Kidney (tissue), 22 donors: ENCODE measurements at places on chromosomes 16 and 17. TPM values are rescaled to one million over a fixed set of nuclear protein-coding genes. Genes with fewer than 3 reads are reported as not detected.
A peak's percentile ranks its signal among the peaks of the same experiment; 100 is the strongest.

The KRT222 gene
- polyA plus RNA-seq = 1.2 TPM

The NETO2 gene
- 1.4 TPM for polyA plus RNA-seq

The TRPV3 gene
- polyA plus RNA-seq = 0.13 TPM

The GRB7 gene
- polyA plus RNA-seq = 20.9 TPM

The PRM3 gene
- polyA plus RNA-seq = not detected

The DRC3 gene
- polyA plus RNA-seq = 8.6 TPM

The KRT20 gene
- not detected for polyA plus RNA-seq

The PMP22 gene
- polyA plus RNA-seq = 37.0 TPM

The SLX1B gene
- 7.0 TPM for polyA plus RNA-seq

The NOTUM gene
- polyA plus RNA-seq = not detected

- DNase-seq = peak; percentile 43
These were observed 49.6 kb downstream of the MGAT5B start for GRCh38 chr17:76917829-76918228.

DNA sequence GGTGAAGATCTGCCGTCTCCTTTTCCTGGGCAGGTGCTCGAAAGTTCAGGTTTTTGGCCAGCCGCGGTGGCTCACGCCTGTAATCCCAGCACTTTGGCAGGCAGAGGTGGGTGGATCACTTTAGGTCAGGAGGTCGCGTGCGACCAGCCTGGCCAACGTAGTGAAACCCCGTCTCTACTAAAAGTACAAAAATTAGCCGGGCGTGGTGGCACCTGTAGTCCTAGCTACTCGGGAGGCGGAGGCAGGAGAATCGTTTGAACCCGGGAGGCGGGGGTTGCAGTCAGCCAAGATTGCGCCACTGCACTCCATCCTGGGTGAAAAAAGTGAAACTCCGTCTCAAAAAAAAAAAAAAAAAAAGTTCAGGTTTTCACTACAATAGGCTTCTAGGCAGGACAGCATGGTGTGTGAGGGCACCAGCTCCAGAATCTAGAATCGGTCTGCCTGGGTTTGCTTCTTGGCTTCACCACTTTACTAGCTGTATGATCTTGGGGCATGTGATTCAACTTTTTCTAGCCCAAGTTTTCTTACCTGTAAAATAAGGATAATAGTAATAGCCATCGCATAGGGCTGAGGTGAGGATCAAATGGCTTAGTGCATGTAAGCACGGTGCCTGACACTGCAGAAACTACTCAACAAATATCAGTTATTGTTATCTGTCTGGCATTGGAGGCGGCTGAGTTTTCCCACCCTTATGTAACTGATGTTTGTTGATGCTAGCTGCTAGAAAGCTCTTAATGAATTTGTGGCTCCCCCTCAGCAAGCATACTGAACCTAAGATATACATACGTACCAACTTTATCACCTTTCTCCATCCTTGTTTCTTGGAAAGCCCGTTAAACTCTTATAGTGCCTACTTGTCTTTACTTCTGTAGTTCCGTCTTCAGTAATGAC is 1.3 kb downstream of the PSMD12 start:
- no peak for DNase-seq

GRCh38 chr17:4006745-4007211 is 42.5 kb upstream of the ATP2A3 start:
- DNase-seq = no peak

DNA sequence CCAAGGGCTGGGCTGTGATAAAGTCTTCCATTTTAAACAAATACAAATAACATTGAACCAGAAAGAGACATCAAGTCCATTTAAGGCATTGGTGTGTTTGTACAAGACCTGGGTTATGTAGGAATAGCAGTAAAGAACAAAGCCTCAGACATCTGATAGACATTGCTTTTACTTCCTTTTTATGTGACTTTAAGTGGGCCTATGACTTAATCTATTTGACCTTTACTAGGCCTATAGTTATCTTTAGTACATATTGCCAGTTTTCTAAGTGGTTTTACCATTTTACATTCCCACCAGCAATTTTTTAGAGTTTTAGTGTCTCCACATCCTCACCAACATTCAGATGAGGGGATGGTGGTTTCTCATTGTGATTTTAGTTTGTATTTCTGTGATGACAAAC is 298.8 kb downstream of the ZFHX3 start:
- no peak for DNase-seq

GRCh38 chr16:83676086-83676485 is 131.7 kb upstream of the HSBP1 start:
- no peak for DNase-seq

GRCh38 chr16:69932691-69933392 is 18.3 kb upstream of the CLEC18A start:
- no peak for DNase-seq

DNA sequence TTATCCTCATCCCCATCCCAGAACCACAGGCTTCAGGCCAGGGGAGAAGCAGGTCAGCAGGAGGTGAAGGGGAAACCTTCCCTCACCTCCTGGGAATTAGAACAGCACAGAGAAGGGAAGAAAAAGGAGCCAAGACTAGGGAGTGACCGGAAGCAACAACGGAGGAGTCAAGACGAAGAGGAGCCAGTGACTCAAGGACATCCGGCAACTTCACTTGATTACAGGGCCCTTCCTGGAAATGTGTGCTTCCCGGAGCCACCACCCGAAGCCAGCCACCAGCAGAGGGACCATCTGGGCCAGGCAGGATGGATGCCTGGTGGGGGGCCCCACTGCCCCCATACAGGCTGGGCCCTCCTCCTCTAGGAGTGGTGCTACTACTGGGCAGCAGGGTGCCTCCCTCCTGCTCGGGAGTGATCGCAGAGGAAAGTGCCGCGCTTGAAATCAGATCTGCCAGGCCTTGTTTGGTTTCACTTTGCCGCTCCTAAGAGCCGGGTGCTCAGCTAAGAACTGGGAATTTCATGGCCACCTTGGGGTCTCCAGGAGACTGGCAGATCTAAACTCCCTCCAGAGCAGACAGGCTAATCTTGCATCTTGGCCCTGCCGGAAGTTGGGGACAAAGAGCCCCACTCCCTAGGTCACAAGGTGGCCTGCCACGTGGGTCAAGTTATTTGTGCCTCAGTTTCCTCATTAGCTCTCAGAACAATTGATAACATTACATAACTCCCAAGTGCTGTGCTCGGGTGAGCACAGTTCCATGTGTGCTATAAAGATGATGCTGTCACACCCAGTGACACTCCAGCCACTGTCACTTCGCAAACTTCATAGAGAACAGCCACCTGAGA is 6.6 kb downstream of the CDC42EP4 start:
- DNase-seq = peak; percentile 90

GRCh38 chr16:11740567-11740966 is 2.1 kb downstream of the TXNDC11 start:
- DNase-seq = no peak

DNA sequence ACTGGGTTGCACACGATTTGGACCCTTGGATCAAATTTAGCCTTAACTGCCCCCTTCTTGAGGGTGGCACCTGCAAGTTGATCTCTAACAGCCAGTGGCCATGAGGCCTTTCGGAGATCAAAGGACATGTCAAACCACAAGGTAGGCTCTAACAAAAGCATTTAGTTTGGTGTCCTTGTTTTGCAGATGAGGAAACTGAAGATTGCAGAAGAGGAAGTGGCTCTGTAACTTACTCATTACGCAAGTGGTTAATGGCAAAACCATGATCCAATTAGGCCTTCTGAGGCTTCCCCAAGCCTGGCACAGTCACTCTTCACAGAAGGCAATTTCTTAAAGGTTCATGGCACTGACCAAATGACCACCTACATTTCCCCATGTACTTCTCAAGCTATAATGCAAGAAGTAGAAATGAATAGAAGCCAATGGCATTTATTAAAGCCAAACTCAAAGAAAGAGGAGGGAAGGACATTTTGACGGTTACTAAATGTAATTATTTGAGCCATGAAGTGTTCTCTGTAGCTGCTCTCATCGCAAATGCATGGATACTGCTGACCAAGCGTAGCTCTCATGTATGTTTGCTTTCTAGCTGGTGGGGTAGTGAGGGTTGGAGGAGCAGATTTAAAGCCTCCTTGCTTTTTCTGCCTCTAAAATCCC is 32.8 kb upstream of the ABCC12 start:
- DNase-seq = no peak

- no peak for DNase-seq
These were observed 501.3 kb downstream of the CDH13 start for GRCh38 chr16:83128041-83128440.

GRCh38 chr16:8376430-8376829 is 213.9 kb downstream of the TMEM114 start:
- no peak for DNase-seq

- no peak for DNase-seq
These were observed 229.8 kb downstream of the MAF start for GRCh38 chr16:79370736-79371135.

DNA sequence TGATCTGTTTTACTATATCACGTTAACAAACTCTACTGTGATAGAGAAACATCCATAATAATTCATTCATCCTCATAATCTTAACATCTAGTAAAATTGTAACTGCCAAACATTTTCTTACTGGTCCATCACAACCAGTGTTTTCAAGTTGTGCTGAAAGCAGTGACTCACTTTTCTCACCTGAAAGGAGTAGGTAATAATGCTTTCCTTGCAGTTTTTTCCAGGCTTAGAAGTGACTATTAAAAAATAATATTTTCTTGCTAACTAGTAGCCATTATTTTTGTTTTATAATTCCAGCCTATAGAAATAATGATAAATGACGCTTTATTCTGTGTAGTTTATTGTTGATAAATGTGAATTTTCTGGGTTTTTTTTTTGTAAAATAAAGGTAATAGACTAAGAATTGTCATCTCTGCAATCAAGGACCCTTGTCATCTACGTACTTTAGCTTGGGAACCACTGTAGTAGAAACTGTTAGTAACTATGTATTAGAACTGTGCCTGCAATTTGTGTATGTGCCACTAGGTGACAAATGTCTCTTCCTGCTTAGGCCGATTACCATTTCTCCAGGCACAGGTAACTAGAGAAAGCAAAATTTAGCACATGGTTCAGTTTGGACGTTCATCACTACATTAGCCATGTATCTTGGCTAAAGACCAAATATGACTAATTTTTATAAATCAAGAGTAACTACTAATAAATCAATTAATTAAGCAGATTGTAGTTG is 409.4 kb upstream of the ERCC4 start:
- DNase-seq = no peak

GRCh38 chr17:77373299-77374169 is 232.8 kb downstream of the SEC14L1 start:
- DNase-seq = peak; percentile 90

GRCh38 chr16:50961952-50962351 is 189.1 kb downstream of the SALL1 start:
- DNase-seq = no peak

GRCh38 chr16:84040823-84041820 is 1.5 kb downstream of the SLC38A8 start:
- peak; percentile 38 for DNase-seq

DNA sequence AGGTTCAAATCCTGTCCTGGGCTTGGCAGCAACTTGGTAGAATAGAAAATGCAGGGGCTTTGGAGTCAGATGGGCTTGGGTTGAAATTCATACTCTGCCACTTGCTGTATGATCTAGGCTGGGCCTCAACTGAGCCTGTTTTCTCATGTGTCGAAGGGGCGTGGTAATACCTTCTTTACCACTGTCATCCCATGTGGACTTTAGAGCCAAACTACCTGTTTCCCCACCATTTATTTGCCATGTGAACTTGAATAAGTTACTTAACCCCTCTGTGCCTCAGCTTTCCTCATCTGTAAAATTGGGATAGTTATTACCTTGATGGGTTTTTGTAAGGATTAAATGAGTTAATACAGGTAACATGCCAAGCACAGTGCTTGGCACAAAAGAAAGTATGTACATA is 106.0 kb downstream of the COPRS start:
- DNase-seq = no peak

DNA sequence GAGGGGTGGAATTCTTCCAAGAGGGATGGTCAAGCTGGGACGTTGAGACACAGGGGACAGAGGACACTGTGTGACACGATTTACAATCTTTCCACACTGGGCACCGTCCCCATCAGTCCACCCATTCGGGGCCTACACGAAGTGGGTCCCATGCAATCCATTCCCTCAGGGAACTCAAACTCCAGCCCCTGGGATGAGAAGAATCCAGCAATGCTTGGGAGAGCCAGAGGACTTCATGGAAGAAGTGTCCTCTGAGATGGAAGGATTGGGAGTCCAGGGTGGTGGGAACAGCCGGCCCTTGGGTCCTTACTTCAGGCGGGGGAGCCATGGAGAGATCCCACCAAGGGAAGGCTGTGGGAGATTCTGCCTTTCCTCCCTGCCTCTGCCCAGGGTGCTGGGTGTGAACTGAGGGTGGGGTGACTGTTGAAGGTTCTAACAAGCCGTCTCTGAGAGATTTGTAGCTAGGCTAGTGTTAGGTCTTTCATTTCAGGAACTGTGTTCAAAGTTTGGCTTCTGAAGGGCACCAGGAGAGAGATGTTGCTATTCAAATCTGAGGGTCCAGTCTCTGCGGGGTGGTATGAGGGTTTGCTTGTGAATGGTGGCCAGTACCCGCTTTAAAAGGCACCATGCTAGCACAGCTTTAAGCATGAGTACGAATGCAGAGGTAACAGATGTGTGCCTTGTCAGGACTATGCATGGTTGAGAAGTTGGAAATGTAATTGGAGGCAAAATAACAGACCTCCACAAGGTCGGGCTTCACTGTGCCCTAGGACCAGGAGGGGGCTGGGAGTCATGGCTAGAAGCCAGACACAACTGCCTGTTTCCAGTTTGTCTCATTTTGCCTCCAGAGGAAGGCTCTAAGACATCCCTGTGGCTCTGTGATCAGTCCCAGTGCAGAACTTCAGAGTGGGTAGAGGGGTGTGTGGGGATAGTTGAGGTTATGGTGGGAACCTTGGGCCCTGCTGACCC is 1.9 kb downstream of the ATP1B2 start:
- DNase-seq = peak; percentile 25

DNA sequence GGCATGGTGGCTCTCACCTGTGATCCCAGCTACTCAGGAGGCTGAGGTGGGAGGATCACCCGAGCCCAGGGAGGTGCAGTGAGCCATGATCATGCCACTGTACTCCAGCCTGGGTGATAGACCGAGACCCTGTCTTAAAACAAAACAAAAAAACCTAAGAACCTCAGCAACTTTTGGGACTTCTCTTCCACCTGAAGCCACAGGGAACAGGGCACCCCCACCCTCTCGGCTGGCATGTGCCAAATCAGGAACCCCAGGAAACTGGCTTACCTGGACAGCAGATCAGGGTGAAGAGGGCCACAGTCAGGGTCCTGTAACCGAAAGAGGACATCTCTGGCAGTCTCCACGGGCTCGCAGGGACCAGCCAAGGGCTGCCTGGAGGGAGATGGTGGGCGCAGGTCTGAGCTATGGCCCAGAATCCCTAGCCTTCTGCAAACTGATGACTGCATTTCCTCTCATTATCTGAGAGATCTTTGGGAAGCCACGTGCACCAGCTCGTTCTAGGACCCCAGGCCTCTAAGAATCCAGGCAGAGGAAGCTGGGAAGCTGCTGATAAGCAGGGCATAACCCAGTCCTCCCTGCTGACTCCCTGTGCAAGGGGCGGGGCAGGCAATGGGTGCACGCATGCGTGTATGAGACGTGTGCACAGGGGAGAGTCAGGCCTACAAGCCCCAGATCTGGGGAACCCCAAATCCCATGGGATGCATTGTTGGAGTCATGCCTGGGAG is 8.4 kb downstream of the PRR29 start:
- peak; percentile 93 for DNase-seq

- DNase-seq = no peak
These were observed 32.6 kb upstream of the XYLT1 start for GRCh38 chr16:17503331-17503730.
